ENCODE measurements at places on chromosomes 1 and 21.

GRCh38 chr1:64811131-64811530 is 66.3 kb downstream of the RAVER2 start:
- no peaks in the 10 kb centered on the region for H3K27me3 ChIP-seq
- no peaks in the 10 kb centered on the region for H3K4me1 ChIP-seq
- H3K36me3 ChIP-seq, result no peaks in the 10 kb centered on the region
- no peak for DNase-seq
- H3K4me3 ChIP-seq, result no peak overlapping the region

DNA sequence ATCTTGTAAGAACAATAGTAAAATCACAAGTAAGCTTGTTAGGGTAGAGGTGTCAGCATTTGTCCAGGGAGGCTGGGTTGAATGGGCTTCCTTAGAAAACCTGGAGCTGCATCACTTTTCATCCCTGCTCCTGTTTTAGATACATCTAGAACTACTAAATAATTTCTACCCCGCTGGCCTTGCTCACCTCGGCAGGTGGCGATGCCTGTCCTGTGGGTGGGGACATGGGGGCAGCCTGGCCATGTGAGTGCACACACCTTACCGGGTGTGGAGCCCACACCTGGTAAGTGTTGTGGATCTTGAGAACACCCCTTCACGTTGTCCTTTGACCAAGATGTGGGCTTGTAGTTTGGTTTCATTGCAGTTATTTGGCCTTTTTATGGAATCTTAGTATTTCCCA is 29.7 kb downstream of the URB2 start:
- no peaks in the 10 kb centered on the region for H3K27me3 ChIP-seq
- H3K27ac ChIP-seq, result no peak overlapping the region
- peaks cover 5% of the 10 kb centered on the region for H3K4me1 ChIP-seq
- H3K4me3 ChIP-seq, result no peak overlapping the region
- DNase-seq, result no peak

DNA sequence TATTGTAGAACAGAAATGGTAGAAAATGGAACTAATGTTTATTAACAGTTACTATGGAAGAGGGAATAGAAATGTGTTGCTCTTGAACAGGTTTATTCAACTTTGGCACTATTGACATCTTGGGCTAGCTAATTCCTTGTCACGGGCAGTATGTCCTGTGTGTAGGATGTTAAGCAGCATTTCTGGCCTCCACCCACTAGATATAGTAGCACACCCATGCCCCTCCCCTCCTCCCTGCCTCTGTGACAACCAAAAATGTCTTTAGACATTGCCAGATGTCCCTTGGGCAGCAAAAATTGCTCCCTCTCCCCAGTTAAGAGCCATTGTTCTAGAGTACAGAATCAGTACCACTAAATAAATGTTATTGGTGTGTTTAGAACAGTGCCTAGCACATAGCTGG is 91.4 kb upstream of the TPTE start:
- H3K27ac ChIP-seq, result no peak overlapping the region
- no peak overlapping the region for H3K4me3 ChIP-seq
- no peak for DNase-seq
- no peaks in the 10 kb centered on the region for H3K27me3 ChIP-seq
- no peaks in the 10 kb centered on the region for H3K36me3 ChIP-seq

DNA sequence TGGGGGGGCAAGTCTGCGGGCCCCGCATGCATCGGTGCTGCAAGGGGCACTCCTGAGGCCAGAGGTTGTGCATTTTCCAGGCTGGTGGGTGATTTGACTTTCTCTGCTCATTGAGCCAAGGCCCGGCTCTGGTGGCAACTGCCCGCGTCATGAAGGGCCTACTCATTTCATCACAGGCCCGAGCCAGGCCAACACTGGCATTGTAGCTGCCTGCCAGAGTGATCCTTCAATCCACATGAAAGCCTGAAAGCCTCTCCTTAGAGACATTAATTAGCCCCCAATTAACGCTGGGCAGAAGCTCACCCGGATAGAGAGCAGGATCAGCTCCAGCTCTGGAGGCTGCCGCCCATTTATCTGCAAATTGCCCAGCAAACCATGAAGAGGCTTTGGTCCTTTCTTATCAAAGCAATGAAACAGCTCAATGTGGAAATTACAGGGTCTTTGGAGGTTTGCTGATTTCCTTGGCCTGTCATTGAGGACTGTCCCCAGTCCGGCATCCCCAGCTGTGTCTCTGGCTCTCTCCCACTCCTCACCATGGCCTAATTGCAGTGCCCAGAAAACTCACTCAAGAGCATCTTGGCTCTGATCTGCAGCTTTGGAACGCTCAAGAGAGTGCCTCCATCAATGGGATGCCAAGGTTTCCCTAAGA is 50.4 kb upstream of the STUM start:
- no peak overlapping the region for H3K4me3 ChIP-seq
- no peaks in the 10 kb centered on the region for H3K36me3 ChIP-seq
- H3K27me3 ChIP-seq, result peaks cover 31% of the 10 kb centered on the region
- no peak for DNase-seq

DNA sequence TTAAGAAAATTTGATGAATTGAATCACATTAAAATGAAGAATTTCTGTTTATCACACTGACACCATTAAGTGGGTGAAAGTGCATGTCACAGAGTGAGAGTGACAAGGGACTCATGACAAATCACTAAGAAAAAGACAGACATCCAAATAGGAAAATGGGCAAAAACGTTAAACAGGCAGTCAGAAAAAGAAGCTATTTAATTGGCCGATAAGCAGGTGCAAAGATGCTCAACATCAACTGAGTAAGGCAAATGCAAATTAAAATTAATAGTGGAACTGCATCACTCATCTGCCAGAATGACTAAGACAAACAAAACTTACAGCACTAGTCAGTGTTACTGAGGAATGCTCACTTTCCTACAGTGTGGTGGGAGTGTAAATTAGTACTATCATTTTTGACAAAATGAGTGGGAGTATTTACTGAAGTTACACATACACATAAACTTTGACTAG is 39.2 kb upstream of the RUNX1 start:
- no peak overlapping the region for H3K4me3 ChIP-seq
- H3K27me3 ChIP-seq, result peaks cover 7% of the 10 kb centered on the region
- H3K36me3 ChIP-seq, result peaks cover 7% of the 10 kb centered on the region

- no peak overlapping the region for H3K27ac ChIP-seq
- H3K4me3 ChIP-seq, result no peak overlapping the region
- no peaks in the 10 kb centered on the region for H3K36me3 ChIP-seq
- peaks cover 25% of the 10 kb centered on the region for H3K27me3 ChIP-seq
- no peak for DNase-seq
- peaks cover 2% of the 10 kb centered on the region for H3K4me1 ChIP-seq
These were observed 37.2 kb downstream of the SDC3 start for GRCh38 chr1:30871276-30871871.

DNA sequence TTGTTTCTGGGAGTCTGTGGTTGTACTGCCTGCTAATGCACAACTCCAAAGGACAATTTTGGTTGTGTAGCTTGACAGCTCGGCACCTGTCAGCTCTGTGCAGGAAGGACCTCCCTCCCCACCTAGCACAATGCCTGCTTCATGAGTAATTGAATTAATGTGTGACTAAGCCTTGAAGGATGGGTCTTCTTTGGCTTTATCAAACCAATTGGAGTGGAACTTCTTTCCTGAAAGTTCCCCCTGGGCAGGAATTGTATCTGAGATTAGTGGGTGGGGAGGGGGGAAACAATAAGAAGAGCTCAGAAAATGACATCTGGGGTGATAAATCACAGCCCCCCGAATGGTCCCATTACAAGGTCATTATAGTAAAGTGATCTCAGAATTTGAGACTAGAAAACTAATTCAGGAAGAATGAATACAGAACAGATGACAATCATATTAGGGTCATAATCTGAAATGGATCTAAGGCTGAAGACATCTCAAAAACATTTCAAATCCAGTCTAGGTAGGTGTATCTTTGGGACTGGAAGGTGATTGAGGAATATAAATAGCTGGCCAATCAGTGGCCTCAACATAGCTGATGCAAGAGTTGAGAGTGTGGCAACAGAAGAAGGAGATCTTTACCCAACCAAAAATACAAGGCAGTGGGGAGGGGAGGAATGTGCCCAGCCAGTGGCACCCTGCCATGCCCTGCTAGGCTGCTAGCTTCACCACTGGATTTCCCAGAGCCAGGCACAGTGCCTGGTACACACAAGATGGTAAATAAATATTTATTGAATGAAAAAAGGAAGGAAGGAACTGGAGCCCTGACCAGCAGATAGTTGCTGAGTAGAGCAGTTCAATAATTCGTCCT is 10.1 kb upstream of the SESN2 start:
- H3K4me1 ChIP-seq, result peaks cover 44% of the 10 kb centered on the region
- DNase-seq, result peak; percentile 36
- peak overlapping the region; percentile 96 for H3K27ac ChIP-seq
- peak overlapping the region; percentile 34 for H3K4me3 ChIP-seq
- peaks cover 4% of the 10 kb centered on the region for H3K36me3 ChIP-seq
- H3K27me3 ChIP-seq, result no peaks in the 10 kb centered on the region

- peak overlapping the region; percentile 9 for H3K27ac ChIP-seq
- DNase-seq, result no peak
- H3K27me3 ChIP-seq, result no peaks in the 10 kb centered on the region
- peaks cover 68% of the 10 kb centered on the region for H3K4me1 ChIP-seq
- no peak overlapping the region for H3K4me3 ChIP-seq
These were observed 22.9 kb downstream of the S1PR1 start for GRCh38 chr1:101259744-101260148.

GRCh38 chr21:40422896-40423635 is 423.9 kb downstream of the DSCAM start:
- H3K4me1 ChIP-seq, result no peaks in the 10 kb centered on the region
- H3K36me3 ChIP-seq, result no peaks in the 10 kb centered on the region
- no peak for DNase-seq
- H3K27me3 ChIP-seq, result no peaks in the 10 kb centered on the region

DNA sequence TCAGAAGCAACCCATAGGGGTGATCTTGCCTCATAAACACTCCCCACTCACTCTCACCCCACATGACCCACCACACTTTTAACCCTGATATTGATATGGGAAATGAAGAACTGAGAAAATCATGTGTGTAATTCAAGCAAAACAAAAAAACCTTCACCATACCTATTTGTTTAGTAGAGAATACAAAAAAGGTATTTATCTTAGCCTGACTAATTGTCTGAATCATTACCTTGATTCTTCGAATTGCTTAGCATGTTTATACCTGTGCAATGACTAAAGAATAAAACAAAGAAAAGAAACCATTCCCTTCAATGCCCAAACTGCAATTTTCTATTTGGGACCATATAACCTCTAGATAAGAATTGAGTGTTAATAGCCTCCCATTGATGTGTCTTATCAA is 1.8 kb downstream of the CLDN17 start:
- no peaks in the 10 kb centered on the region for H3K4me1 ChIP-seq
- H3K36me3 ChIP-seq, result no peaks in the 10 kb centered on the region
- DNase-seq, result no peak
- no peak overlapping the region for H3K4me3 ChIP-seq

DNA sequence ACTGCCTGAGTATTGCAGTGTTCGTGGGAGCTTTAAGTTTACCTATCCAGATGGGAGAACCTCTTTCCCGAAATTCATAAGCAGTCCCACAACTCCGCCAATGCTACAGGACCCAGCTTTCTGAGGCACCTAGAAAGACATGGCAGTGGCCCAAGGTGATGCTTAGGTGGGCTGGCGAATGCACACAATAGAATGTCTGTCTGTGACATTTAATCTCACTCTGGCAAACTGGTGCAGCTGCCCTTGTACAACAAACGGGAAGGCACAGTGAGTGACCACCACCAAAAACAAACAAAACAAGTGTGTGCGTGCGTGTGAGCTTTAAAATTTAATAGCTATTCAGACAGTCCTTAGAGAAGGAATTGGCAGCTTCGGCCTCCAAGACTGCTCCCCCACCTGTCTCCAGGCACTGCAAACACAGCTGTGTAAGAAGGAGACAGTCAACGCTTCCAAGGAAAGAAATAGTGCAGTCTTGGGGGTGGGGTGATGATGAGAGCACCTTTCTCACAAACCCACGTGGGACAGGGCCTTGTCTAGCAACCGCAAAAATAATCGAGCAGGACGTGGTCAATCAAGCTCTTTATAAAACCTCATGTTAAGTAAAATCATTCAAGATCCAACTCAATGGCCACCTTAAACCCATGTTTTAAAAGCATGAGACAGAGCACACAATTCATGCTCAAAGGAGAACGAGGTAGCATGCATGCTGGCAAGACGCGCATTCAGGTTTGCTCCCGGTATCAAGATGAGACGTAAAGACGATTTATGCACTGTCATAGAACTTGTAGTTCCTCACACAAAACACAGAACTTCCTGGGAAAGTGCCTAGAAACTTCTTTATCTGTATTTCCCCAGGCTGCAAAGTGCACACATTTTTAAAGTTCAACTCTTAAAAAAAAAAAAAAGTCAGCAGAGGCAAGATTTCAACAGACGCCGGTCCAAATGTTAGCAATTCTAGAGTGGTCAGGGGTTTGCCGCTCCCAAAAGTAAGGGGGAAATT is 84.1 kb downstream of the TM2D1 start:
- DNase-seq, result no peak
- no peaks in the 10 kb centered on the region for H3K36me3 ChIP-seq
- no peak overlapping the region for H3K27ac ChIP-seq
- H3K27me3 ChIP-seq, result peaks cover 5% of the 10 kb centered on the region
- H3K4me1 ChIP-seq, result peaks cover 11% of the 10 kb centered on the region
- H3K4me3 ChIP-seq, result peak overlapping the region; percentile 52

GRCh38 chr1:156336242-156336641 is 1.9 kb downstream of the CCT3 start:
- H3K27ac ChIP-seq, result no peak overlapping the region
- H3K27me3 ChIP-seq, result no peaks in the 10 kb centered on the region
- DNase-seq, result no peak

GRCh38 chr1:204584699-204585372 is 68.6 kb downstream of the MDM4 start:
- H3K4me3 ChIP-seq, result no peak overlapping the region

DNA sequence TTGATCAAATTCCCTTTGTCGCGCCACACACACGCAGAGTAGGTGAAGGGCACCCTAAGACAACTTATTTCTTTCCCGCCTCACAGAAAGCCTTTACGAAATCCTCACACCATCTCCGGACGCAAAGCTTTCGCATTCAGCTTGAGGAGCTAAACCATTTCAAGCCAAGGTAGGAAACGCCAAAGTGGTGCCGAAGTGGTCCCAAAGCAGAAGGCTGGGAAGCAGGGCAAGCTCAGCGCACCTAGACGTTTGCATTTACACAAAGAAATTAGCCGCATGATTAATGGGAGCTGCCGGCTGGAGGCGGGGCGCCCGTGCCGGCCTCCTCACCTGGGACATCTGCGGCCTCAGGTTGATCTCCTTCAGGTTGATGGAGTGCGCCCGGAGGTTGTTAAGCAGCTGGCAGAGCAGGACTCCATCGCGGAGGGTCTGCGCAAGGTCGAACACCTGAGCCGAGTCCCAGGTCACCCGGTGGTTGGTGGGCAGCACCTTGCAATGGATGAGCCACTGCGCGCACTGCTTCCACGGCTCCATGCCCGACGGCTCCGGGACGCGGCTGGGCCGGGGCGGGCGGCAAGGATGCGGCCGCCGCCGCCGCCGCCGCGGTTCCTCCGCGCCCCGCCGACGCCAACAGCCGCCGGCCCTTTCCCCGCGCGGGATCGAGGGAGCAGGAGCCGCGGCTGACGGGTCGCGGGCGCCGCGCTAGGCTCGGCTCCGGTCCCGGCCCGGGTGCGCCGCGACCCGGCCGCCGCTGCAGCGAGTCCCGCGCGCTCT is 457 bp downstream of the VAV3 start:
- H3K4me1 ChIP-seq, result peaks cover 33% of the 10 kb centered on the region
- H3K36me3 ChIP-seq, result no peaks in the 10 kb centered on the region
- H3K4me3 ChIP-seq, result peak overlapping the region; percentile 86

- no peak for DNase-seq
- H3K4me3 ChIP-seq, result no peak overlapping the region
- H3K36me3 ChIP-seq, result no peaks in the 10 kb centered on the region
These were observed 30.9 kb downstream of the PRDM16 start for GRCh38 chr1:3099861-3100260.

- no peaks in the 10 kb centered on the region for H3K4me1 ChIP-seq
- no peak overlapping the region for H3K4me3 ChIP-seq
- no peak for DNase-seq
- no peaks in the 10 kb centered on the region for H3K36me3 ChIP-seq
These were observed 641.5 kb downstream of the PLPP3 start for GRCh38 chr1:55937840-55938375.

Data from activated CD4-positive, alpha-beta memory T cell treated with anti-CD3 and anti-CD28 coated beads, Interleukin-2, amount 10 ng/mL, durations not matched to agents 7 days and 5 days (primary cell).